Mesothelial cell of epicardium (in vitro differentiated cells): ENCODE measurements at places on chromosomes 7 and 10. TPM values are rescaled to one million over a fixed set of nuclear protein-coding genes. Genes with fewer than 3 reads are reported as not detected.

The WIPF3 gene
- 7.1 to 7.9 TPM (median 7.3 TPM) in 3 replicates for total RNA-seq

The ZP3 gene
- 0.41 to 0.89 TPM in 2 of 3 replicates, not detected in the other for total RNA-seq

The IKZF1 gene
- 1.7 to 2.5 TPM (median 1.8 TPM) in 3 replicates for total RNA-seq

The FAM25A gene
- not detected in 3 replicates for total RNA-seq

The CCDC172 gene
- not detected in 3 replicates for total RNA-seq

The MYH16 gene
- 0.09 TPM in 1 of 3 replicates, not detected in the others for total RNA-seq

The HYCC1 gene
- total RNA-seq: 19.4 to 22.7 TPM (median 20.3 TPM) in 3 replicates

The COL28A1 gene
- total RNA-seq: 1.6 to 1.8 TPM (median 1.7 TPM) in 3 replicates

The ZNF722 gene
- not detected in 3 replicates for total RNA-seq

The OR2A42 gene
- total RNA-seq: 0.09 to 0.50 TPM (median 0.22 TPM) in 3 replicates

The DGKI gene
- 1.7 to 2.2 TPM (median 2.0 TPM) in 3 replicates for total RNA-seq

The ARF5 gene
- total RNA-seq: 165 to 171 TPM (median 168 TPM) in 3 replicates

The GOLGA7B gene
- total RNA-seq: 0.07 to 0.16 TPM (median 0.09 TPM) in 3 replicates

DNA sequence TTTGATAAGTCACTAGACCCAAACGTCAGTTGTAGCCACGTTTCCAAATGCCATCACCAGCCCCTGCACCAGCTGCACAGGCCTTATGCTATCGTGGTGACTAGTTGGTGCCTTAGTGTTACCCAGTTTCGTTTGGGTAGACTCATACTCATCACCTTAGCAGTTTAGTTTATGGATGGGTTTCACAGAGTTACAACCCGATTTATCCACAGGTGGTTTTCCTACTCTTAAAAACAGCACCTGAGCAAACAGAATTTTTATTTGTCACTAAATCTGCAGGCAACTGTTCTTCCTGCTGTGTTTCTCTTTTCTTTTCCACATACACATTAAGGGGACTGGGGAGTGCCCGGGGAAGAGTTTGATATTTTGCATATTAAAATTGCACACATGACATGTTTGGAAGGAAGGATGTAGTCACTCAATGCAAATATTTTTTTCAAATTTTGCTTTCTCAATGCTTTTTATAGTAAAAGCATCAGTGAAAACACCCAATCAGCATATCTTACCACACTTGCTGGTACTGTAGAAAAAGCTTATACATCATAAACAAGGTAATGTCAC lies 41.6 kb downstream of the PDSS1 start:
- H3K27me3 ChIP-seq: no peaks in the 10 kb centered on the region
- DNase-seq: no peak
- H3K36me3 ChIP-seq: peaks cover 25% of the 10 kb centered on the region
- no peak overlapping the region for H3K27ac ChIP-seq
- H3K4me1 ChIP-seq: peaks cover 6% of the 10 kb centered on the region

DNA sequence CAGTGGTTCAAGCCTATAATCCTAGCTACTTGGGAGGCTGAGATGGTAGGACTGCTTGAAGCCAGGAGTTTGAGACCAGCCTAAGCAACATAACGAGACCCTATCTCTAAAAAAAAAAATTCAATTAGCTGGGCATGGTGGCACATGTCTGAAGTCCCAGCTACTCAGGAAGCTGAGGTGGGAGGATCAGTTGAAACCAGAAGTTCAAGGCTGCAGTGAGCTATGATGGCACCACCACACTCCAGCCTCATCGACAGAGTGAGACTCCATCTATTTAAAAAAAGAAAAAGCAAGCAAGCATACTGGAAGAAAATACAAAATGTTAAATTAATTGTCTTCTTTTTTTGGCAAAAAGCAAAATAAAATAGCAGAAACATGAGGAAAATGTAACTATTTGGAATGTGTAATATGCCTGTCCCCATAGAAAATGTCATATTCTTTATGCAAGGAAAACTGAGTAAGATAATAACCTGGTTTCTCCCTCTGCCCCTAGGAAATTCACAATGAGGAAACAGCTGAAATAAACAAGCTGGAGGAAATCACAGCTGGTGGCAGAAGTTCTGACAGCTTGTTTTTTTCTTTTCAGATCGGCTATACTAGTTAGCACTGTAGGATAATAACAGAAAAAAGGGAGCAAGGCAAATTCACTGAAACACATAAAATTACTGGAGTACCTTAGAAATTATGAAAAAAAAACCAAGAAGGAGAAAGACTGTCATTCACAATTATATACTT lies 48.5 kb downstream of the HERPUD2 start:
- H3K36me3 ChIP-seq: peaks cover 27% of the 10 kb centered on the region
- DNase-seq: no peak
- peaks cover 20% of the 10 kb centered on the region for H3K4me1 ChIP-seq
- no peak overlapping the region for H3K4me3 ChIP-seq
- H3K27ac ChIP-seq: peak overlapping the region; percentile 77

DNA sequence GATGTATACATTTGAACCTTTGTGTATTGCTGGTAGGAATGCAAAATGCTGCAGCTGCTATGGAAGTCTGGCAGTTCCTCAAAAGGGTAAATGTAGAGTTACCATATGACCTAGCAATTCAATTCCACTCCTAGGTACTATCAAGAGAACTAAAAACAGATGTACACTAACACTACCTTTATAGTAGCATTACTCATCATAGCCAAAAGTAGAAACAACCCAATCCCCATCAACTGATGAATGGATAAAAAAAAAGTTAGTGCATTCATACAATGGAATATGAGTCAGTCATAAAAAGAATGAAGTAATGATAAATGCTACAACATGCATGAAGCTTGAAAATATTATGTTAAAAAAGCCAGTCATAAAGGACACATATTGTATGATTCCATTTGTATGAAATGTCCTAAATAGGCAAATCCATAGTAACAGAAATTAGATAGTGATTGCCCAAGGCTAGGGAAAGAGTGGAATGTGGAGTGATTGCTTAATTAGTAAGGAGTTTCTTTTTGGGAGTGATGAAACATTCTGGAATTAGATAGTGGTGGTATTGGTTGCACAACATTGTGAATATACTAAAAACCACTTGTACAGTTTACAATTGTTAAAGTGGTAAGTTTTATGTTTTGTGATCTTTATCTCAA lies 96.4 kb upstream of the AOAH start:
- no peak for DNase-seq

GRCh38 chr7:25790963-25791362 lies 361.0 kb upstream of the NFE2L3 start:
- H3K36me3 ChIP-seq: no peaks in the 10 kb centered on the region
- DNase-seq: no peak
- peaks cover 17% of the 10 kb centered on the region for H3K4me1 ChIP-seq
- H3K27ac ChIP-seq: no peak overlapping the region
- H3K4me3 ChIP-seq: no peak overlapping the region

GRCh38 chr7:142401951-142402350 lies 144.1 kb upstream of the PRSS58 start:
- no peak overlapping the region for H3K4me3 ChIP-seq
- no peak overlapping the region for H3K27ac ChIP-seq
- H3K36me3 ChIP-seq: no peaks in the 10 kb centered on the region
- H3K27me3 ChIP-seq: peaks cover 13% of the 10 kb centered on the region
- DNase-seq: no peak
- no peaks in the 10 kb centered on the region for H3K4me1 ChIP-seq

DNA sequence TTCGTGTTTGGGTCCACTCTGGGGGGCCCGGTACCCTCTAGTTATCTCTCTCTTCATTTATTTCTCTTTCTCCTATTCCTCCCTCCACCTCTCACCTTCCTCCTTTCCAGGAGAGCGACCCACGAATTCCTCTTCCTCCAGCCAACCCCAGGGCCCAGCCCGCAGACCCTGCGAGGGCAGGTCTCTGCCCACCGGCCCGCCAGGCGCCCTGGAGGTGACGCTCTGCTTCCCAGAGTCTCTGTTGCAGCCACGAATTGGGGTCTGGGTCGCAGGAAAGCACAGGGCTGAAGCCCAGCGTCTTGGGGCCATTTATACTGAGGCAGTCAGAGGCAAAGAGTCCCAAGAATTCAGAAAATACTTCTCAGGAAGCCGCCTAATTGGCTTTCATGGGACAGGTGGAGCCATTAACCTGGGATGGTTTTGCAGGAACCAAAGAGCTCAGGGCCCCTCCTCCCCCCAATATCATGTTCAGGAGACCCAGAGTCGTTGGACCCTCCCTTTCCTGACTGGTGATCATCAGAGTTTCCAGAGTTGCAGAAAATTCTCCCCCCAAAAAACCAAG lies 2.7 kb upstream of the EN2 start:
- peaks cover 17% of the 10 kb centered on the region for H3K4me1 ChIP-seq
- DNase-seq: no peak
- H3K27me3 ChIP-seq: peaks cover 89% of the 10 kb centered on the region
- no peaks in the 10 kb centered on the region for H3K36me3 ChIP-seq
- no peak overlapping the region for H3K4me3 ChIP-seq

GRCh38 chr10:116115036-116115641 lies 157.9 kb downstream of the GFRA1 start:
- peaks cover 4% of the 10 kb centered on the region for H3K36me3 ChIP-seq
- no peak overlapping the region for H3K27ac ChIP-seq
- no peak for DNase-seq
- H3K27me3 ChIP-seq: no peaks in the 10 kb centered on the region

DNA sequence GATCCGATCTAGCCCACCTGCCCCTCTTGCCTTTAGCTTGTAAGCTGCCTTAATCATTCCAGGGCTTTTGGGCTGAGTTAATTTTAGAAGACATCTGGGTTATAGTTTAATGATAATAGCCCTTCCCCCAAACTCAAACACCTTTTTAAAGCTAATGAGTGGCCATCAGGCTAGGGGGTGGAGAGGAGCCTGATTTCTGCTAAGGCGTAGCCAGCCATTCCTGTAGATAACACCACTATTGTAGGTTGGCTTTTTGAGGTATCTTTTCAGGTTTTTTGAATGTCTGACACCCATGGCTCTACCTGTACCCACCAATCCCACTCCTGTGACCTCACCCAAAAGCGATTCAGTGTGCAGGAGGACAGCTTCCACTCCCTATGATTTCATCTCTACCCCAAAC lies 7.6 kb upstream of the SYPL1 start:
- H3K4me1 ChIP-seq: peaks cover 8% of the 10 kb centered on the region
- no peaks in the 10 kb centered on the region for H3K36me3 ChIP-seq
- H3K4me3 ChIP-seq: no peak overlapping the region
- H3K27me3 ChIP-seq: no peaks in the 10 kb centered on the region
- DNase-seq: no peak

DNA sequence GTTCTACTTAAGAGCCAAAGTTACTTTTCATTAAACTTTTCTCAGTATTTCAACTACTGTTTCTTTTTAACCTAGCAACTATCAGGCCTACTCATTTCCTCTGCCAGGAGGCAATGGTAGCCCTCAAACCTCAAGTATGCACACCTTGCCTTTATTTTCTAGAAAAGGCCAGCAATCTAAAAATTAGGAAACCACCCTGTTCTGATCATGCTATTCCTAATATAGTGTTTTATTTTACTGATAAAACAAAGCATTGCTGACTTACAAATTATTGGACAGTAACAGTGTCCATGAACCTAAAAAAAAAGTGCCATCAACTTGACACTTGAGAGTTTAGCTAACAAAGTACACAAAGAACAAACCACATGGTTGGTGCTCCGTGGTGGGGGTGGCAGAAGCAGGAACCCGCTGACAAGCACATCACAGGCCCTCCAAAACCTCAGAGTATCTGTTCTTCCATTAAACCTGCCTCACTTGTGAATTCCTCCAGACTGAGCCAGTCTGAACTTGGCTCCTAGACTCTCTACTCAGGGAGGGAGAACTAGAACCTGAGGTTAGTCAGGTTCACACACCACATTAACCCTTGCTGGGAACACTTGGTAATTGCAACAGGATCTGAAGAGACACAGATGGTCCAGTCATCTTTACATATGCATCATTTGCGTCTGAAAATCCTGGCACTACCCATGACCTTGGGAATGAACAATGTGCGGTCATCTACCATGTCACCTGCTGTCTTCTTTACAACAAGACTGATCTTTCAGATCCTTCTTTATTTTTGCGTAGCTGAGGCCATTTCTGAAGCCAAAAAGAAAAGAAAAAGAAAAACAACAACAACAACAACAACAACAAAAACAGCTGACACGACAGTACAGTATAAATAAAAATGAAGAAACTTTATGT lies 31.9 kb downstream of the PIP4K2A start:
- no peak for DNase-seq
- no peak overlapping the region for H3K4me3 ChIP-seq
- H3K27me3 ChIP-seq: no peaks in the 10 kb centered on the region
- peak overlapping the region; percentile 80 for H3K27ac ChIP-seq
- peaks cover 6% of the 10 kb centered on the region for H3K36me3 ChIP-seq
